ENCODE measurements at places on chromosomes 5 and 9. TPM values are rescaled to one million over a fixed set of nuclear protein-coding genes. Genes with fewer than 3 reads are reported as not detected.

DNA sequence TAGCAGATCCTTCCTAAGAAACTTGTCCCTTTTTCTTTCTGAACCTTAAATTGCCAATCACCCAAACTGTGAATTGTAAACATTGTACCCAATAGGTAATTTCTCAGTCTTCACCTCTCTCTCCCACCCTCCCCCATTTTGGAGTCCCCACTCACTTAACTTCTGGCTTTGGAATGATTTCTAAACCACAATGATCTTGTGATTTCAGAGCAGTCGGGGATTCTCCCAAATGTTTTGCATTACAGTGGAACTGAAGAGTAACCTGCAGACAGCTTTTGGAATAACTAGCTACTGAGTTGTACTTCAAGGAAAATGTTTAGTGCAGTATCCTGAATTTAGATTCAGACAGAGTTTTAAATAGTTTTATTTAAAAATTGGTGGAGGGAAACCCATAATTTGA lies 19.2 kb downstream of the SLC27A6 start:
- H3K27me3 ChIP-seq = no peaks in the 10 kb centered on the region
- H3K4me3 ChIP-seq = no peak overlapping the region
- H3K27ac ChIP-seq = no peak overlapping the region
- peaks cover 15% of the 10 kb centered on the region for H3K4me1 ChIP-seq
- DNase-seq = peak; percentile 31
- H3K36me3 ChIP-seq = no peaks in the 10 kb centered on the region

- no peaks in the 10 kb centered on the region for H3K36me3 ChIP-seq
- H3K27me3 ChIP-seq = no peaks in the 10 kb centered on the region
- H3K27ac ChIP-seq = no peak overlapping the region
- H3K4me1 ChIP-seq = no peaks in the 10 kb centered on the region
Measured at GRCh38 chr5:43891112-43891511, 288.1 kb downstream of the NNT start.

GRCh38 chr9:83312537-83312936 lies 225.7 kb downstream of the FRMD3 start:
- H3K4me1 ChIP-seq = no peaks in the 10 kb centered on the region
- no peak for DNase-seq
- H3K36me3 ChIP-seq = no peaks in the 10 kb centered on the region
- H3K27ac ChIP-seq = no peak overlapping the region

- no peaks in the 10 kb centered on the region for H3K36me3 ChIP-seq
- no peaks in the 10 kb centered on the region for H3K4me1 ChIP-seq
- H3K27ac ChIP-seq = no peak overlapping the region
- DNase-seq = no peak
- no peak overlapping the region for H3K4me3 ChIP-seq
Measured at GRCh38 chr5:93715327-93715726, 26.1 kb downstream of the POU5F2 start.

- no peaks in the 10 kb centered on the region for H3K36me3 ChIP-seq
- H3K27me3 ChIP-seq = peaks cover 57% of the 10 kb centered on the region
- peak; percentile 67 for DNase-seq
- H3K4me3 ChIP-seq = peak within 1 kb of the TSS; percentile 73
Measured at GRCh38 chr9:121499427-121500164, at the start of gene GGTA1. TSS of gene GGTA1 (minus strand) at chr9:121499844. CDS start at chr9:121467922, 31,922 bp downstream.

GRCh38 chr5:73666891-73667290 lies 40.9 kb downstream of the ARHGEF28 start:
- H3K27ac ChIP-seq = no peak overlapping the region
- no peak for DNase-seq
- no peaks in the 10 kb centered on the region for H3K4me1 ChIP-seq
- H3K4me3 ChIP-seq = no peak overlapping the region
- H3K36me3 ChIP-seq = no peaks in the 10 kb centered on the region
- no peaks in the 10 kb centered on the region for H3K27me3 ChIP-seq

GRCh38 chr9:85213650-85214607 lies 527.8 kb downstream of the AGTPBP1 start:
- peak; percentile 45 for DNase-seq
- H3K27ac ChIP-seq = no peak overlapping the region
- H3K4me1 ChIP-seq = peaks cover 25% of the 10 kb centered on the region
- H3K27me3 ChIP-seq = no peaks in the 10 kb centered on the region

- no peak for DNase-seq
- H3K27me3 ChIP-seq = no peaks in the 10 kb centered on the region
- H3K27ac ChIP-seq = no peak overlapping the region
- no peaks in the 10 kb centered on the region for H3K36me3 ChIP-seq
Measured at GRCh38 chr9:115202181-115202580, 84.2 kb upstream of the TNC start.

- no peaks in the 10 kb centered on the region for H3K36me3 ChIP-seq
- DNase-seq = no peak
- H3K27ac ChIP-seq = no peak overlapping the region
- H3K4me1 ChIP-seq = no peaks in the 10 kb centered on the region
- H3K4me3 ChIP-seq = no peak overlapping the region
- no peaks in the 10 kb centered on the region for H3K27me3 ChIP-seq
Measured at GRCh38 chr5:143491646-143492045, 88.2 kb upstream of the NR3C1 start.

DNA sequence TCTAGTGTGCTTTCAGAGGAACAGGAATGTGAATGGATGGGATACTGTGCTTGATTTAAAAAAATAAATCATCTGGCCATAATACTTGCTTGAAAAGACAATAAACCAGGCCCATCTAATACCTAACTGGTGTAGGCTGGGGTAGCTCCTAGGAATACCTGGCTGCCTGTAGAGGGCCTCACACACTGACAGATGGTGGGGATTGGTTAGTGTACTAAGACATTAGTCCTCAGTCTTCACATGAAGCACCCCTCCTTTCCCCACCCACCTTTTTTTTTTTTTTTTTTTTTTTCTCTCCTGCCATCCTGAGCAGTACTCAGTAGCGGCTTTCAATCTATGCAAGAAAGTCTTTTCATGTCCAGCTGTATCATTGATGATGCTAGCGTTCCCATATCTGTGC lies 130.5 kb downstream of the ADGRV1 start:
- H3K36me3 ChIP-seq = peaks cover 17% of the 10 kb centered on the region
- H3K4me3 ChIP-seq = no peak overlapping the region
- peak; percentile 52 for DNase-seq
- no peak overlapping the region for H3K27ac ChIP-seq

- peaks cover 24% of the 10 kb centered on the region for H3K4me1 ChIP-seq
- H3K27ac ChIP-seq = no peak overlapping the region
- H3K4me3 ChIP-seq = no peak overlapping the region
- peaks cover 76% of the 10 kb centered on the region for H3K27me3 ChIP-seq
Measured at GRCh38 chr9:38224941-38225340, 155.9 kb upstream of the SHB start.

DNA sequence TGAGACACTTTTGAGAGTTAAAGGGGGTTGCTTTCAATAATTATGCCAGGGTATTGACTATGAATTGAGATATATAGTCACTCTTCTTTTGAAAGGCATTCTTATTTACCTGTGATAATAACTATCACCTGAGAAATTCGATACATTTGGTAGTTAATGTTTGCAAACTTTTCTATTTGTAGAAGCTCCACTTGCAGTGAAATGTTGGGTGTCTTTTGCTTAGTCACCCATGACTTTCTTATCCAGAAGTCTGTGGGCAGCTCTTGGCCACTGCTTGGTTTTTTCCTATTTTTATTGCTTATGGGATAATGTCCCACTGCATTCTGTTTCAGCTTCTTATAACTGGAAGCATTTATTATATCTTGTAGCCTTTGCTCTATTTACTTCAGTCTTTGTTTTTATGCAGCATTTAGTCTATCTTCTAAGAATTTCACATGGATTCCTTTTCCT lies 3.9 kb downstream of the MACIR start:
- H3K27me3 ChIP-seq = no peaks in the 10 kb centered on the region
- H3K27ac ChIP-seq = no peak overlapping the region
- no peaks in the 10 kb centered on the region for H3K36me3 ChIP-seq
- no peak overlapping the region for H3K4me3 ChIP-seq
- DNase-seq = no peak
- peaks cover 31% of the 10 kb centered on the region for H3K4me1 ChIP-seq

Gene PHF24
- total RNA-seq = 0.14 TPM

Gene PPP2R2B
- 21.3 TPM for total RNA-seq

Gene CDH10
- total RNA-seq = not detected

Gene OXCT1
- 37.0 TPM for total RNA-seq

Gene NNT
- total RNA-seq = 27.3 TPM
